Hematopoietic multipotent progenitor cell treated with erythropoietin and hydrocortisone succinate and interleukin-3 and kit ligand, for 4 days (in vitro differentiated cells): ENCODE measurements at places on chromosomes 7 and 10.

DNA sequence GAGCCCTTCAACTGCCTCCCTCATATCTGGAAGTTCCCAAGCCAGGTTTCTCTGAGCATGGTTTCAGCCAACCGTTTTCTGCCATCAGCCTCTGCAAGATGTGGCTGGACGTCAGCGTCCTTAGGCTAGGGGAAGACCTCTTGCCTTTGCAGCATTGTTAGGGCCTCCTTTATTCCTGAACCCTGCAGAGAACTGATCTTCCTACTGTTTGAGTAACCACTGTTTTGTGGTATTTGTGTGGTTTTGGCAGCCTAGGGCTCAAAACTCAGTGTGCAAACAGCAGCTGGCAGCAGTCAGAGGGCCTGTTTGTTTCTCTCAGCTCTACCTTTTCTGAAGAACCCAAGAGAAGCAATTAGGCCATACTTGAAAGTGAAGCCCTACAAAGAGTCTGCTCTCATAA is 83.4 kb upstream of the SEMA3E start:
- no peak for DNase-seq

DNA sequence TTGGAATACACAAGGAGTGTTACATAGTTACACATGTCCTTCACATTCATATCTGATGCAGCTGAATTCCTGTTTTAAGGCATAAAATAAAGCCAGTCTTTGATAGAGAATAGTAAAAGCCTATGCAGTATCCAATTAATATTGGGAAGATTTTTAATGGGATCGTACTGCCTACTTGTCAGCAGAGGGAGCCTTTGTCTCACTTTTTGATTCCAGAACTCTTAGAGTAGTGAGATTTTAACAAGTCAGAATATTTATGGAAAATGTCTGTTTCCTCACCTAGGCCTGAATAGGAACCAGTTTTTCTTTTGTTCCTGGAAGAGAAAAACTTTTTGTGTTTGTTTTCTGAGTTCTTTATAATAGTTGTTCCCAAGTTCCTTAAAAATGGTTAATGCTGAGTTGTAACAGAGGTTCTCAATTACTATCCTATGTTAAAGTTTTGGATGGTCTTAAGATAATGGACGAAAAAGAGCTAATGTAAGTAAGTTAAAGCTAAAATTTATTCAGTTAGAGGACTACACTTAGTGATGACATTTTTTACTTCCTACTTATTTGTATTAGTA is 114.0 kb downstream of the BBS9 start:
- peak; percentile 71 for DNase-seq

GRCh38 chr10:29896053-29896452 is 163.3 kb downstream of the JCAD start:
- no peak for DNase-seq

DNA sequence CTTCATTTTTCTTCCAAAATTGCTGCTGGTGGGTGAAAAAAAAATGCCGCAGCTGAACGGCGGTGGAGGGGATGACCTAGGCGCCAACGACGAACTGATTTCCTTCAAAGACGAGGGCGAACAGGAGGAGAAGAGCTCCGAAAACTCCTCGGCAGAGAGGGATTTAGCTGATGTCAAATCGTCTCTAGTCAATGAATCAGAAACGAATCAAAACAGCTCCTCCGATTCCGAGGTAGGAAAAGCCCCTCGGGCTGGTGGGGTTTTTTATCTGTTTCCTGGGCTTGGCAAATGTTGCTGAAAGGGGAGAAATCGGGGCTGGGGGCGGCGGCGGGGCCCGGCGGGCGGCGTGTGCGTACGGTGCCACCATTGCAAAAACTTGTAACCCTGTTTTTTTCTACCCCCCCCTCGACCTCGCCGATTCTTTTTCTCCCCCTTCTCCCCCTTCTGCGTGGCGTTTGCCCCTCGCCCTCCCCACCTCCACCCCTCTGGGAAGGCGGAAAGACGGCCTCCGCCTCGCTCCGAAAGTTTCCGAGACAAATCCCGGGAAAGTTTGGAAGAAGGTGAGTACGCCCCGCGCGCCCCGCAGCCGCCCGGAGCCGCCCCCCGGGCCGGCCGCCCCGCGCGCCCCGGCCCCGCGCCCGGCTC is 789 bp downstream of the TCF7L2 start:
- DNase-seq: peak; percentile 68

DNA sequence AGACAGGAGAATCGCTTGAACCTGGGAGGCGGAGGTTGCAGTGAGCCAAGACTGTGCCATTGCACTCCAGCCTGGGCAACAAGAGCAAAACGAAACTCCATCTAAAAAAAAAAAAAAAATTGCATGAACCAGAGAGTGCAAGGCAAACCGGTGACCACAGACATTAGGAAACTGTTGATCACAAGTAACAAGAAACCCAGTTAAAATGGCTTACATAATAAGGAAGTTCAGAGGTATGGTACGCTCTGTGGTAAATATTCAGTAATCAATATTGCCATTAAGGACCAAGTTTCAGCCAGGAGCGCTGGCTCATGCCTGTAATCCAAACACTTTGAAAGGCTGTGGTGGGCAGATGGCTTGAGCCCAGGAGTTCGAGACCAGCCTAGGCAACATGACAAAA is 9.2 kb upstream of the NT5C2 start:
- peak; percentile 77 for DNase-seq
